ENCODE measurements at places on chromosomes 11 and 22.

GRCh38 chr11:11349106-11349825 lies 3.8 kb downstream of the CSNK2A3 start:
- DNase-seq = no peak

- DNase-seq = peak; percentile 52
Observed at GRCh38 chr11:62601122-62601371, 618 bp downstream of the MTA2 start.

- no peak for DNase-seq
Observed at GRCh38 chr22:37998543-37998942, 14.2 kb upstream of the SOX10 start.

- DNase-seq = peak; percentile 87
Observed at GRCh38 chr22:30829901-30830550, 135.4 kb downstream of the OSBP2 start.

DNA sequence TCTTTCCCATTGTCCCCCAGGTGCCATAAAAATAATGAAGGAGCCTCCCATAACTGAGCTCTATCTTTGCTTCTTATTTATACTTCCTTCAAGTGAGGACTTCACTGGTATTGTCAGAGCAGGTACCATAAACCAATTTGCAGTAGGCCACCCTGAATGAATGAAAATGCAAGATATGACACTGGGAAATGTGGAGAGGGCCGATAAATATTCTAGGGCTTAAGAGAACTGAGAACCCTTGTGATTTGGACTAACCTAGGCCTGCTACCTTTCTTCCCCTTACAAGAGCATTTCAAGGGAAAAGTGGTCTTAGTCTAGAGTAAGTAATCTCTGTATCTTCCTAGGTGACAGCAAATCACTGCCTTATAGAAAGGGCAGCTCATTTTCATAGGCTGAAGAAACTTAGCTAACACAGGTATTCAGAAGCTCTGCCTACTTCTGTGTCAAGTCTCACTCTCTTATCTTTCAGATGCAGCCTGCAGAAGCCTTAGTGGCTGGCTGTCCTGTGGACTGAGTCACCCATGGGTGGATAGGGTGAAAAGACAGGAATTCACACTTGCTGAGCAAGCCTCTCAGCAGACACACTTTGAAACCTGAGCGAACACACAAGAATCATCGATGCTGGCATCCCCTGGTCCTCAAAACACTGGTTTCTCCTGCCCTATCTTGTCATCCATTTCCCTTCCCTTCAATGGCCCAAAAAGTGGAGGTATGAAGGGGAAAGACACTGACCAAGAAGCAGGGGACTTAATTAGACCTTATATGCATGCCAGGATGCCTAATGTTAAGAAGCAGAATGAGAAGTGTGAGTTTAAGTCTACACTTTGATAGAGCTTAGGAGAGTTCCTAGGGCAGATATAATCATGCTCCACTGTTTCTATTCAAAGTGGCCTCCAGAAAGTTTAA lies 15.2 kb downstream of the NRIP3 start:
- peak; percentile 62 for DNase-seq

DNA sequence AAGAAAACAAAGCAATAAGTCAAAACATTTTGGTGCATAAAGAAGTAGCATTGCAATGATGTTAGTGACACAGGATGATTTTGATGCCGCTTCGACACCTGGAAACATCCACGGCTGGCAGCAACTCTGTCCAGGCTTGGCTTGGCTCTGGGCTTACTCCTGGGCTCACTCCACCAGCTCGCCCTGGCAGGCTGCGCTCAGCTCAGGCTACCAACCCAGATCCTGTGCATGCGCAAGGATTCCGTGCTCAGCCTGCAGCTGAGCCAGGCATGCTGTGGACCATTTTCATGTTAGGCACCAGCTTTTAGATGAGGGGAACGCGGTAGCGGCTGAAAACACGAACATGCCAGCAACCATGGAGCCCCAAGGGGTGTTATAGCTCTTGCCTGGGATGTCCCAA lies 66.0 kb downstream of the SLC25A17 start:
- DNase-seq = no peak

GRCh38 chr11:67627441-67627811 lies 2.3 kb downstream of the NUDT8 start:
- no peak for DNase-seq

- DNase-seq = no peak
Observed at GRCh38 chr22:46010951-46011626, 34.1 kb upstream of the WNT7B start.

GRCh38 chr22:46826438-46827135 lies 64.1 kb downstream of the TBC1D22A start:
- no peak for DNase-seq

- no peak for DNase-seq
Observed at GRCh38 chr11:2367266-2368160, 9.6 kb upstream of the CD81 start.

DNA sequence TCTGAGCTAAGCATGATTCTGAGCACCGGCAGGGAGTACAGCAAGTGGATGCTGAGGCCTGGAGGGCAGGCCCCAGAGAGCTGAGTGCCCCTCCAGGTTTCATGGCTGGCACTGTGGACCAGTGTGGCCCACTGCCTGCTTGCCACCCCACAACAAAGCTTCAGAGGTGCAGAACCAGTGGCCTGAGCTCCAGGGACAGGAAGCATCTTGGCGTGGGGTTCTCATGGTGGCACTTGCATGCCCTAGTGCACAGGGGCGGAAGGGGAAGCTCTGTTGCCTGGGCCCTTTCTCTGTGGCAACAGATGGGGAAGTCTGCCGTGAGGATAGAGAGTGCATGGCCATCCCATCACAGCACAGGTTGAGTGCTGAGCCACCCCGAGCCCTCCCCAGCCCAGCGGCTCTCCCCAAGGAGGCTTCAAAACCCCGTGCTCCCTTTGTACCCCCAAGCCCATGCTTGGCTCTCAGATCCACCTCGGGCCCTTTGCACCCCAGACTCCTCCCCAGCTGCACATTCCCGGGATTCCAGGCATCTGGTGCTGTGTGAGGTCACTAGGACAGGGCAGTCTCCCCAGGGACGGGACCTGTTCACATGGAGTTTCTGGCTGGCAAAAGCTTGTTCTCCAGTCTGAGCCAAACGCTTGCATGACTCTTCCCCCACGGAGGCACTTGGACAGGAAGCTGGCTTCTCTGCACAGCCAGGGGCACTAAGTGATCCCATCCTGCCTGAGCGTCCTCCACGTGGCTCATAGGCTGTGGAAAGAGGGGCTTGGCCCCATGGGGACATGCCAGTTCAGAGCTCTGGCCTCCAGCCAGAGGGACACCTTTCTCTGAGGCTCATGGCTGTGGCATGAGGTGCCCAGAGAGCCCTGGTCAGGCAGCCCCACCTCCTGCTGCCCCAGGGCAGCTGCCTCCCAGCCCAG lies 4.2 kb downstream of the SLC25A1 start:
- DNase-seq = peak; percentile 76

DNA sequence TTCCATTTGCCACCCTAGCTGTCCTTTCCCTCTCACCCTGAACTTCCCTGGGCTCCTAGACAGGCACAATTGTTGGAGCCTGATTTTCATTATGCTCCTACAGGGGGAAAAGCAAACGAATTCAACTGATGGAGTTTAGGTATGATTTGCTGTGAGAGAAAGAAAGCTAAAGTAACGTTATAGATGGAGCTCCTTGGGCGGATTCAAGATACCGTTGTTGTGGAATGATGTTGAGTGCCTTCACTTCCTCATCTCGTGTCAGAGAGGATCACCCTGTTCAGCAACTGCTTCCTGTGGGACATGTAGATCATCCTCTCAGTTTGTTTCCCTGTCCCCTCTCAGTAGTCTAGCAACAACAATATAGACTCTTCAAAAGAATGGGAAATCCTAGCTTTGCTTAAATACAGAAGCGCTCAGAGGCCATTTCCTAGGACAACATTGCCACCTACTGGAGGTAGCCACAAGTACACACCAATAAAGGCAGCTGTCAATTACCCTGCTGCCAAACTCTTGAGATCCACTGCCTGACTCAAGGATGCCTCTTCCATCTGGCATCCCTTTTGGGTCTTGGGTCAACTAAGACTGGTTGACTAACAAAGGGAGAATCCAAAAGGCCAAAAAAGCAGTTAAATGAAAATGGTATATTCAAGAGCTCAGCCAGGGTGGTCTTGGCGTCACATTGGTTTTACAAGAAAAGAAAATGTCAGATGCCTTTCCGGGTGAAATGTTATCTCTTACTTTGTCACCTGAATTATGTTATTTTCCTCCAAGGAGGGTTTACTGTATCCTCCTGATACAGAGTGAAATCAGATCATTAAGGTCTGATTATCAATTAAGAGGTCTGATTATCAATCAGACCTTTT lies 13.5 kb upstream of the DTX4 start:
- DNase-seq = peak; percentile 56

- peak; percentile 17 for DNase-seq
Observed at GRCh38 chr11:3375552-3375951, 3.4 kb downstream of the ZNF195 start.

DNA sequence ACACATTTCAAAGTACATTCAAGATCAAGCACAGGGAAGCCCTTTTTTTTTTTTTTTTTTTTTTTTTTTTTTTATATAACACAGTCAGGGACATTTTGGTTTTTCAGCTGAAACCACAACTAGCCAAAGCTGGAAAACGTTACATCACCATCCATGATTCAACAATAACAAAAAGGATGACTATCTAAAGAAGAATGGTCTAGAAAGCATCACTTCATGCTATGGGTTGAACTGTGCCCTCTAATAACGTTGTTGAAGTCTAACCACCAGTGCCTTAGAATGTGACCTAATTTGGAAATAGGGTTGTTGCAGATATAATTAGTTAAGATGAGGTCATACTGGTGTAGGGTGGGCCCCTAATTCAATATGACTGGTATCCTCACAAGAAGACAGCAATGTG lies 46.6 kb downstream of the MTMR2 start:
- peak; percentile 39 for DNase-seq

DNA sequence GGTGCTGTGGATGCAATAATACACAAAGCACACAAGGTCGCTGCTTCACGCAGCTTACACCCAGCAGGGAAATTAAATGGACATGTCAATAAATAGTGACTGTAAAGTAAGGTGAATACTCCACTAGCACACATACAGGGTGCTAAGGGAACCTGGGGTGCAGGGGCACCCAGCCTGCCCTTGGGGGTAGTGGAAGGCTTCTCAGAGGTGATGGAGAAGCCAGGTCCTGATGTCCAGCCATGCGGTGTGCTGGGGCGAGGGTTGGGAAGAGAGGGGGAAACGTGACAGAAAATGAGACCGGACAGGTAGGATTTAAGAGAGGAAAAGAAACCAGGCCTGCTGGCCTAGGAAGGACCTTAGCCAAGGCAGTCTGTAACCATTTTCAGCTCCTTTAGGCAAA lies 200.5 kb downstream of the GRIK4 start:
- no peak for DNase-seq

- no peak for DNase-seq
Observed at GRCh38 chr11:13111813-13112130, 102.7 kb downstream of the RASSF10 start.

DNA sequence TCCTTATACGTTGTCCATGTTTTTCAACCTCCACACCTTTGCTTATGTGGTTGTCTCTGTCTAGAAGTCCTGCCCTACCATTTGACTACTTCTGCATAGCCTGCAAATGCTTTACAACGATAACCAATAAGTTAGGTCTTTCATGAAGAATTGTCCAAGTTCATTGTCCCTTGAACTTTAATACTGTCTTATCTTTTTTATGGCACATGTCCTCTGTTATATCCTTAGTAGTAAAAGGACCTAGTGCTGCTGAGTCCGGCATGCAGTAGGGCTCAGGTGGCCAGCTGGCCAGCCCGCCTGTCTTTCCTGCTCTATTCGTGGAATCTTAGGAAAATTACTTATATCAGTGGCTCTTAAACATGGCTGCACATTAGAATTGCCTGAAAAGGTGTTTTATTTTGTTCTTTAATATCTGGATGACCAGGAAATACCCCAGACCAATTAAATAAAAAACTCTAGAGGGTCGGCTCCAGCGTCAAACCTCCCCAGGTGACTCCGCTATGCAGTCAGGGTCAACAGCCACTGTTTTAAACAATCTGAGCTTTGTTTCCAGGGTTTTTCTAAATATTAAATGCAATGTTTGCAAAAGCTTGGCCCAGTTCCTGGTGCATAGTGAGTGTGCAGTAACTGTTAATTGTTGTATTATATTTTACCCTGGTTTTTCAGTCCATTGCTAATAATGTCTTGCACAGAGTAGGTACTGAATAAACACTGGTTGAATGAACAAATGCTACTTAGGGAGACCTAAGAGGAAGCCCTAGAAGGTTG lies 64.6 kb upstream of the SESN3 start:
- no peak for DNase-seq

DNA sequence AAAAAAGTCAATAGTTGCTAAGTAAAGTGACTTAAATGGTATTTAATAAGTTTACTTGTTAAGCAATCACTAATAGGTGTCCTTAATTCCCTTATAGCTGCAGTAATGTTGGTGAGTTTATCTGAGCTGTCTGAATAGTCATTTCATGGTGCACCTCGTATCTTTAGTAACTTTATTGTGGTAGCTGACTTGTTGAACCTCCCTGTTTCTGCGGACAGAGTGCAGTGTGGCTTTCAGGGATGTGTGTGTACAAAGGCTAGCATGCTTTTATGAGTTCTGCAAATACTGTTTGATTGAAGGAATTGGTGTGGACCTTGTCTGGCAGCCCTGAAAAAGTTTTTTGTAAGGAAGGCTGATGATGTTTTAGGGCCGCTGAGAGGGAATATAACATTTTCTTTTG lies 2.6 kb downstream of the ZNRF3 start:
- no peak for DNase-seq

DNA sequence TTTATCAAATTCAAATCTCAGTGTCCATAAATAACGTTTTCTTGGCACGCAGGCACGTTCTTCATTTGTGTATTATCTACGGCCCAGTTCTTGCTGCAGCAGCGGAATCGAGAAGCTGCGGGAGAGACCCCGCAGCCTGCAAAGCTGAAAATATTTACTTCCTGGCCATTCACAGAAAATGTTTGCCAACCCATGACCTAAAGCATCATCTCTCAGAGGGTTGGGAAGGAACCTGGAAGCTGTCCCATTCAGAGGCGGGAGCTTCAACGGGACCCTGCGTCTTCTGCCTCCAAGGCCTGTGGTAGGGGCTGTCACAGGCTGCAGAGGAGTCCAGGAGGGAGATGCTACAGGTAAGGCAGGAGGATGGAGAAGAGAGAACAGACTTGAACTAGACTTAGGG lies 319.2 kb downstream of the MN1 start:
- DNase-seq = no peak

DNA sequence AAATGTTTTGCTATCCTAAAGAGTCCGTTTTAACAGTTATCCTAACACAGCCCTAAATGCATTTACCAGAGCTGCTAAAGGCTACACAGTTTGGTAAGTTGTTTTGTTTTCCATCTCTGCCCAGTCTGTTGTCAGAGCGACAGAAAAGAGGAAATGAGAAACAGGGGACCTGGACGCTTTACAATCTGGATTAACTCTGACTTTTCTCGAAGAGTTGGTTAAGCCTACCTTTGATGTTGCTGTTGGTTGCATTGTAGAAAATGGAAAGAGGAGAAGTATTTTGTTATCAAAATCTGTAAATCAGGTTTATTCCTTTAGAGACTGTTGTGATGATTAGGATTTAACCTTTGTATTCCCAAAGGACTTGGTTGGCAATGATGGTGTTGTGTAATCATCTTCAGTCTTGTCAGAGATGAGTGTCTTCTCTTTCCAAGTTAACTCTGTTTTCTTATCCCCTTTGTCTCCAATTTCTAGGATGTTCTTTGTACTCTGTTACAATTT lies 481 bp downstream of the ANGPTL5 start:
- DNase-seq = peak; percentile 37
